Dermis blood vessel endothelial cell (primary cell): ENCODE measurements at places on chromosomes 13 and 19. TPM values are rescaled to one million over a fixed set of nuclear protein-coding genes. Genes with fewer than 3 reads are reported as not detected.

Gene GAS6
- total RNA-seq: 147 and 174 TPM in 2 replicates

Gene GPC5
- 0.23 and 0.34 TPM in 2 replicates for total RNA-seq

Gene KLK3
- total RNA-seq: not detected in 2 replicates

Gene HTR2A
- total RNA-seq: not detected in 2 replicates

Gene SBSN
- total RNA-seq: 0.09 TPM in 1 of 2 replicates, not detected in the other

Gene EDNRB
- 112 and 119 TPM in 2 replicates for total RNA-seq

Gene ZNF793
- total RNA-seq: 1.1 and 1.2 TPM in 2 replicates

Gene ETHE1
- 102 and 104 TPM in 2 replicates for total RNA-seq

Gene PLEKHA4
- 2.6 and 6.5 TPM in 2 replicates for total RNA-seq

Gene SLC46A3
- total RNA-seq: 3.6 and 4.6 TPM in 2 replicates

Gene KLK14
- not detected in 2 replicates for total RNA-seq

Gene POLR2E
- total RNA-seq: 71.5 and 193 TPM in 2 replicates

Gene CDC37
- total RNA-seq: 367 and 370 TPM in 2 replicates

Gene ZNF428
- 41.5 and 46.5 TPM in 2 replicates for total RNA-seq

Gene ZNF350
- 11.2 and 14.8 TPM in 2 replicates for total RNA-seq
